Ovary (tissue), 10 donors: ENCODE measurements at places on chromosomes 6 and 20. TPM values are rescaled to one million over a fixed set of nuclear protein-coding genes. Genes with fewer than 3 reads are reported as not detected.

DNA sequence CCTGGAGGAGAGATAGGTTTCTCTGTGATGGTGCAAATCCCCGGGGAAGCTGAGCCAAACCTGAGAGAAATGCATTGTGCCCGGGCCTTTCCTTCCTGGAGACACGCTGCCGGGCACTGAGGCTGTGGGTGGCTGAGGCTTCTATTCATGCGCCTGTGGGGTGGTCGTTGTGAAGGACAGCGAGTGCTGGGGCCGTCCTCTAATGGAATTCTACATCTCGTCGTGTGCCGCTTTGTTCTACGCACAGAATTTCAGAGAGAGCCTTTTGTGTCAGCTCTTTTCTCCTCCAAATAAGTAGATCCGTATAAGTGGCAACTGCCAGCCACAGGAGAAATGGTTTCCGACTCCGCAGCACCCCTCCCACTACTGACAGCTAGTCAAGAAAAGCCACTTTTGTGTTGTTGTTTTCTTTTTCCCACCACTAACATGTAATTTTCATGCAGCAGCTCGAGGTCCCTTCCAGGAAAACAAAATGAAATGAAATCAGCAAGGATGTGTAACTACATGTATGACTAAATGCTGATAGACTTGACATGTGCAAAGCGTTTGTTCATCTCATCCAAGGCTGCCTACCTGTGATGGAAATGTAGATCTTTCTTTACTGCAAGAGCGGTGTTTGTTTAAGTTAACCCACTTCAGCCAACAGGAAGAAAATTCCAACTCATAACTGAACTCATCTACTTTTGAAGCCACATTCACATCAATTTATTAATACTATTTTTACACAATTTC, 26.4 kb upstream of the PXDC1 start:
- no peak for DNase-seq

DNA sequence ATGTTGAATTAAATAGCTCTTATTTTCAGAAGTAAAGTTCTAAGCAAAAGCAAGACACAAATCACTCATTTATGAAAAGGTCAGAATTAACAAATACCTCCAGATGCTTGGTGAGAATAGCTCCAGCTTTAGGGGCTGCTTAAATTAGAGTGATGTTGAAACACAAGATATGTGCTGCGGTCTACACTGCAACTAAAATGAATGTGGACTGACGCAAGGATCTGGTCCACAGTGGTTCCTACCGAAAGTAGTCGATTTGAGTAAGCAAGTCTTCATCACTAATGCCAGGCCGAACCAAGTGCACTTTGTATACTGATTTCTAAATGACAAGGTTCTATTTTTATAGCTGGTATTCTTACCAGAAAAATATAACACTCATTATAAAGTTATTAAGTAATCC, 96.3 kb downstream of the PRDM1 start:
- DNase-seq: no peak

GRCh38 chr6:141174932-141175331, 957.8 kb upstream of the GJE1 start:
- DNase-seq: no peak

Gene NCOA7
- 41.5 TPM for total RNA-seq

GRCh38 chr6:35203680-35204079, 10.1 kb upstream of the SCUBE3 start:
- no peak for DNase-seq
